NCI-H69 (cell line): ENCODE measurements at places on chromosomes 6 and 20.
A peak's percentile ranks its signal among the peaks of the same experiment; 100 is the strongest.

DNA sequence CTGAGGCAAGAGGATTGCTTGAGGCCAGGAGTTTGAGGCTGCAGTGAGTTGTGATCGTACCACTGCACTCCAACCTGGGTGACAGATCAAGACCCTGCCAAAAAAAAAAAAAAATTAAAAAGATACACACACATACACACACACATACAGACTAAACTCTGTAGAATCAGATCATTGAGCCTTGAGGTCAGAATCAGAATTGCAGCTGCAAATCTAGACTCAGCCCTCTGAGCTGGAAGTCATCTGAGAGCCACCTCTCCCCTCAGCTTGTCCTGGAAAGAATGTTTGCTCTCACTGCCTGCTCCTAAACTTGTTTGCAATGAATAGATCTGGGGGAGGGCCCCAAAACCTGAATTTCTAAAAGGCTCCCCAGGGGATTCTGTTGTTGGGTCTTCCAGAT lies 41.4 kb upstream of the ANGPT4 start:
- DNase-seq, result no peak

GRCh38 chr20:11838076-11838636 lies 79.5 kb upstream of the BTBD3 start:
- DNase-seq, result no peak

DNA sequence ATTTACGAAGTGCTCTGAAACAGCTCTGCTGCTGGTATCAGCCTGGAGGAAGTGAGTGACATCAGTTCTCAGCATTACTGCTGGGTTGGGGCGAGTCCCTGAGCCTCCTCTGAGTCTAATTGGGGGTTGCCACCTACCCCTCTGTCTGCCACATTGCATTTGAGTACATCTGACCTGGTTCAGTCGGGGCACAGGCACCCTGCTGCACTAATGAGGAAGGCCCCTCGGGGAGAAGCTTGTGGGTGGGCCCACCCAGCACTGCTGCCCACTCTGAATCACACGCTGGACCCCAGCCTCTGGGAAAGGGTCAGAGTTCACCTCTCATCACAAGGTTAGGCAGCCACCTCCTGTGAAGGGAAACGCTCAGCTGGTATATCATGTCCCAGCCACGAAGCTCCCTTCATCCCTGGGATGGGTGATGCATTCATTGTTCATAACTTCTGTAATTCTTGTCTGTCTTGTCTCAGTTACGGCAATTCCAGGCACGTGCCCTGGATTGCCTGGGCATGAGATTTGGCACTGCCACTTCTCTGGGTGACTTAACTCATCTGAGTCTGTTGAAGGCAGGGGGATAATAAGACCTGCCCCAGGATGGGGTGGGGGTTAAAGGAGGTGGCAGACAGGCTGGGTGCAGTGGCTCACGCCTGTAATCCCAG lies 13.3 kb downstream of the DNMT3B start:
- DNase-seq, result peak; percentile 83

- DNase-seq, result no peak
Measured at GRCh38 chr6:163721435-163721834, 306.9 kb downstream of the QKI start.
